ENCODE measurements at places on chromosomes 2 and 18.

GRCh38 chr18:22448238-22448637 lies 30.5 kb upstream of the CTAGE1 start:
- DNase-seq = no peak

DNA sequence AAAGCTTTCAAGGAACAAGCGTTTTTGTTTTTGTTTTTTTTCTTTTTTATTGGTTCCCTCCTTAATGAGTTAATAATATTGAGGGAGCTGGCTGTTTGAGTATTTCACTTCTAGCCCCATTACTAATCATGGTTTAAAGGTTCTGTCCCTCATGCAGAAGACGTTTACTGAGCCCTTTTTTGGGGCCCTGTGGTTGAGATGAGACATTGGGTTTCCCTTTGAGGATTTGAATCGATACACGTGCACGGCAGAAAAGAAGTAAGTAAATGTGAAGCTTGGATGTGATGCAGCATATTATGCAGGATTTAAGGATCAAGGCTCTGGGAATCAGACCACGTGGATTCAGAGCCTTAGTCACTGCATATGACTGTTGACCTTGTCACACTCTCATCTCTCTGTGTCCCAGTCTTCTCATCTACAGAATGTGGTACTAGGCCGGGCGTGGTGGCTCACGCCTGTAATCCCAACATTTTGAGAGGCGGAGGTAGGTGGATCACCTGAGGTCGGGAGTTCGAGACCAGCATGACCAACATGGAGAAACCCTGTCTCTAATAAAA lies 1.0 kb upstream of the CHST10 start:
- DNase-seq = no peak

- no peak for DNase-seq
Measured at GRCh38 chr2:188292348-188293239, 920 bp downstream of the GULP1 start.

DNA sequence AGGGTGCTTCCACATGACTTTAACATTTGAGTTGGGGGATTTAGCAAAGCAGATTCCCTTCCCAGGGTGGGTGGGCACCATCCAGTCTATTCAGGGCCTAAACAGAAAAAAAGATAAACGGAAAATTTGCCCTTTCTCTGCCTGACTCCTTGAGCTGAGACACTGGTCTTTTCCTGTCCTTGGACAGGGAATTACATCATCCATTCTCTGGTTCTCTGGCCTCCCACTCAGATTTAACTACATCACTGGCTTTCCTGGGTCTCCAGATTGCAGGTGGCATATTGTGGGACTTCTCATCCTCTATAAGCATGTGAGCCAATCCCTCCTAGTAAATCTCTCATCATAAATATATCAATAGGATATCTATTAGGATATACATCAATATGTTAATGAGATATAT lies 25.8 kb downstream of the CAPN13 start:
- DNase-seq = no peak

- DNase-seq = no peak
Measured at GRCh38 chr18:5250603-5251002, 44.9 kb downstream of the ZBTB14 start.

DNA sequence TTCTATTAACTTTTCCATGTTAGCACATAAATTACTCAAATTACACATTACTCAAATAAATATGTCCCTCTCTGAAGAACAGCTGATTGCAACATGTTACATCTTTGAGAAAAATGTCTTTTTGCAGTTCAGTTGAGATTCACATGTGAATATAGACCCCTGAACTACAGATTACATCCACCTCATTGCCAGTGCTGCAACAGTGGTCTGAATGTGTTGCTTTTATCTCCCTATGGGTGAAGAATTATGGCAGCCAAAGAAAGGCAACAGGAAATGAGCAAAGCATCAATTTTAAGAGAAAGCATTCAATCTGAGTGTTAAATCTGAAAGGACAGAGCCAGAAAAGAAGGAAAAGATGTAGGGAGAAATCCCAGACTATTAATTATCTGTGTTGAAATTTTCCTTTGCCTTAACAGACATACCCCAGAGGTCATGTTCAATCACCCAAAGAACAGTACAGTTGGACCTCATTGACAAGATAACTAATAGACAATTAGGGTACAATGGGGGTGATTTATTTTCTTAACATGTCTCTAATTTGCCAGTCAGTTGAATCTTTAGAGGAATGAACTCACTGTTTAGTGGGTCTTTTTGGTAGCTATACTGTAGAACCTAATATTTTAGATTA lies 620.2 kb downstream of the CPS1 start:
- no peak for DNase-seq

GRCh38 chr18:21439431-21439846 lies 161.1 kb downstream of the ESCO1 start:
- no peak for DNase-seq

DNA sequence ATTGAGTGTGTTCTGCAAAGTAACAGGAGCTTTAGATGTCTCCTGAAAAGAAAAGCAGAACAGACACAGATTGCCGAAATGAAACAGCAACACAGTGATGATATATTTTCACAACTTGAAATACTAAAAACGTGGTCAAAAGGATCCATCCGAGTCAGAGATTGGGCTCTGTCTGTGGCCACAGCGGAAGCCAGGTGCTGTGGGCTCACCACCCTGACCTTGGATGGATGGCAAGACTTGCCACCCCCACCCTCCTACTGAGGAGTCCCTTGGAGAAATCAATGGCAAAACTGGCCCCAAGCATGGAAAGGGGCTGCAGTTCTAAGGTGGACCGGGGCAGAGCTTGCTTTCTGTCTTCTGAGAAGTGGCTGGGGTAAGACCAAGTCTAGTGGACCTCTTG lies 31.4 kb upstream of the ACKR3 start:
- no peak for DNase-seq

DNA sequence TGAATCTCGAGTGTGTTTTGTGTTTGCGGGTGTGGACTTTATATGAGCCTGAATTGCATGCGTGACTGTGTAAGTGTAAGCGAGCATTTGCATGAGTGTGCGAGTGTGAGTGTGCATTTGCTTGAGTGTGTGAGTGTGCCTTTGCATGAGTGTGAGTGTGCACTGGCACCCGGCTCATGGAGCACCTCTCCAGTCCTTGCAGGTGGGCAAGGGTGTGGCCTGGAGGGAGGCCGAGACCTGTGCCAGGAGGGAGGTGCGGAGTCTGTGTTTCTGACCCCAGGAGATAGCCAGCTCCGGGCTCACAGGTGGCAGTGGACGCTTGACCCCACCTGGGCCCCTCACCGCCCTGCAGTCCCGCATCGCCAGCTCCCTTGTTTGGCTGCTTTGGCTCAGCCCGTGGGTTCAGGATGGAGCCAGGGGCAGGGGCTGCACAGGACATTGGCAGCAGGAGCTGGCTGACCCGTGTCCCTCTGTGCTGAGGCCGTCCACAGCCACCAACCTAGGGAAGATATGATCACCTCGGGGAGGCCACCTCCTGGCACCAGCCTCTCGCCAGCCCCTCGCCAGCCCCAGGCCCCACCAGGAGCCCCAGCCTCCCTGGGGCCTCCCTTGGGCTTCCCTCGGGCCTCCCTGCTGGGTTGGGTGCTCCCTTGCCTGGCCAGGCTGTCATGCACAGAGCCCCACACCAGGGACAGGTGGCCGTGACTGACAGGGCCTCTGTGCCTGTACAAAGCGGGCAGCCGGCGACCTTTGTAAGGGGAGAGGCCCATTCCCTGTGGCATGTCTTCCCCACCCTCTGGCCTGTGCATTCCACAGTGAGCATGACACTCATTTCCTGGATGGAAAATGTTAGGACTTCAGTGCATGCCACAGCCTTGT lies 81.6 kb downstream of the PTGR3 start:
- no peak for DNase-seq

DNA sequence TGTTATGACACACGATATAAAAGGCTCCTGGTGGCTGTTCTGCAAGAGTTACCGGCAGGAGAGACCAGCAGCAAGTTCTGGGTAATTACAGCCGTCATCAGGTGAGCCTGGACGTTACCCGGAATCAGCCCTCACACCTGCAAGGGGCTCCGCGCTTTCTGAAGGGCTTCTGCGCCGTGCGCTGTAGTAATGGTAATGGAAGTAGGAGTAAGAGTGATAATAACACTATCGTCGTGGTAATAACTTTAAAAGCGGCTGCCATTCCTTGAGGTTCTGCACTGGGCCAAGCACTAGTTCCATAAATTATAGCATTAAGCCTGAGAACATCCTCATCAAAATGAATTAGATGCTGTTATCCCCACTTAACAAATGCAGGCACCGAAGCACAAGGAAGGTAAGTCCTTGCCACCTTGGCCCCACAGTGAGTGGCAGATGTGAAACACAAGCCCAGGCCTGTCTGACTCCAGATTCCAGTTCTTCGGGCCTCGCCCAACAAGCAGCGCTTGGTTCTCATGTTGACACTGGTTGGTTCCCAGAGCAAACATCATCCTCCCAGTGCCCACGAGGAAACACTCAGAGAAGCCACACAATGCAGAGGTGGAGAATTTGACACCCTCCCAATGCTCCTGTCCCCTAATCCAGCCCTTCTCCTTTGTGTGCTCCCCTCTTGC lies 205.2 kb downstream of the EIPR1 start:
- DNase-seq = no peak

DNA sequence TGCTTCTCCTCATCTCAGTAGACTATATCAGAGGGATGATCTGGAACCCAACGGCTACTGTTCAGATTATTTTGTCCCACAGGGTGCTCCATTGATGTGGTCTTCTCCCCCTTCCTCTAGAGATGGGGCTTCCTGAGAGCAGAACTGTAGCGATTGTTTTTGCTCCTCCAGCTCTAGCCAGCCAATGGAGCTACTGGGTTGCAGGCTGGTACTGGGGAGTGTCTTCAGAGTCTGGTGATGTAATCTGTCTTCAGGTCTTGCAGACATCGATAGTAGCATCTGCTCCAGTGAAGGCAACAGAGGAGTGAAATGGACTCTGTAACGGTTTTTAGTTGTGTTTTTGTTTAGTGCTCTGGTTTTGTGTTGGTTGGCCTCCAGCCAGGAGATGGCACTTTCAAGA lies 621.9 kb downstream of the RNF144A start:
- DNase-seq = no peak

DNA sequence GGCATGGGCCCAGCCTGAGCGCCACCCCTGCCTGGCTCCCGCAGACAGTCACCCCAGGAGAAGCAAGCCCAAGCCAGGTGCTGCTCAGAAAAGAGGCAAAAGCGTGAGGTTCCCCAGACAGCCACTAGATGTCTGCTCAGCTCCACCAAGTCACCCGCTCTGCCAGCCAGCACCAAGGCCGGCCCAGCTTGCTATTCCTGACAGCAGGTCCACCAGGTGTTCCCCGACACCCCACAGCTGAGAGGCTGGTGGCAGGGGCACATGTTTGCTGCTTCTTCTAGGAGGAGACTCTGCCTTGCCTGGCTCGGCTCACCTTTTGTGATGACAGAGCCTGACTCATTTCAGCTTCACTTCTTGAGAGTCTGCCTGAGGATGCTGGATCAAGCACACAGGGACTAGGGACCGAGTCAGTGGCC lies 206.7 kb downstream of the MGAT5 start:
- peak; percentile 55 for DNase-seq

DNA sequence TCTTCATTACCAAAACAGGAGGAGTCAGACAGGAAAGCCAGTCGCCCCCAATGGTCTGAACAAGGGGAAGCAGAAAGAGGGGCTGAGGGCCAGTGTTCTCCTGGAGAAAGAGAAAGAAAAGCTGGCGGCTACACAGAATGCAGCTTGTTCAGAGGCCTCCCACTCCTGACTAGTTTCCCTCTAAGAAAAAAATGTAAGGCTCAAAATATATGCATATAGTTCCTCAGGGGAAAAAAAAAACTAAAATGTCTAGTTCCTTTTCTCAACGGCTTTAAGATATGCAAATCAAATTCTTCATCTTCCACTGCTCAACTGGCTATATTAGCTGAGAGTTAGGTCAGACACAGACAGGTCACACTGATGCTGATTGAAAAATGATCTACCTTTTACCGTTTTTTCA lies 18.6 kb downstream of the MBOAT2 start:
- DNase-seq = no peak

- no peak for DNase-seq
Measured at GRCh38 chr2:189505492-189505891, 64.2 kb downstream of the WDR75 start.

DNA sequence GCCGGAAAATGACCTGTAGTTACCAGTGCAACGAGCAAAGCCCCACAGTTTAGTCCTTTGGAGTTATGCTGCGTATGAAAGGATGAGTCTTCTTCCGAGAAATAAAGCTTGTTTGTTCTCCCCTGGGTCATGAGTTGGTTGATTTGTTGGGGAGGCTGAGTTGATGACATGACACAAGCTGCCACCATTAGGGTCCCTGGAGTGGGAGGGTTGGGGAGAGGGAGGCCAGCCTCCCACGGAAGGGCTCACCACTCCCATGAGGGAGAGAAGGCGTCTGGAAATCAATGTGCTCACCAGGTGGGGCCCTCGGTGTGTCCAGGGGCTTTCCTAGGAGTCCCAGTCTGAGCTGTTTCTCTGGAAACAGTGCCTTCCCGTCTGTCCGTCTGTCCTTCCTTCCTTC lies 7.4 kb upstream of the DGKD start:
- DNase-seq = no peak

DNA sequence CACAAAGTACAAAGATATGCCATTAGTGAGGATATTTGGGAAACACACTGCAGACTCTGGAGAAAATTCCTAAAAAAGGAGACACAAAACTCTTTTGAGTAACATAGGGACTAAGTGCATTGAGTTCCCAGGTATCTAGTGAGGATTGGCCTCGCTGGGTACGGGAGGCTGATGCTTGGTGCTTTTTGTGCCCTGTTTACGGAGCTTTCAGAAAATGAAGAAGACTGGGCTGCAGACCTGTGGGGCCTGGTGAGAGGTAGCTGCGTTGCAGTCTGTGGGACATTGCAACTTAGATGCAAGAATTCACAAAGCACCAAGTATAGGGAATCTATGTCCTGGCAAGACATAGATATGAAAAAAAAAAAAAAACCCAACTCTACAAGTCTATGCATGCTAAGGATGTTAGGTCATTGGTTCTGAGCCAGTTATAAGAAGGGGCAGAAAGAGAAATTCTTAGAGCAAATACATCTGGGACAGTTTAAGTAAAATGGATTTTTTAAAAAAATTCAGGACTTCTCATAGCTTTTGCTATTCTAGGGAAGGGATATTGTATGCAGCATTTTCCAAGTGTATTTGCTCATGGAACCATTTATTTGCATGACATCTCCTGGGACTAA lies 156.0 kb downstream of the SLC4A3 start:
- no peak for DNase-seq

DNA sequence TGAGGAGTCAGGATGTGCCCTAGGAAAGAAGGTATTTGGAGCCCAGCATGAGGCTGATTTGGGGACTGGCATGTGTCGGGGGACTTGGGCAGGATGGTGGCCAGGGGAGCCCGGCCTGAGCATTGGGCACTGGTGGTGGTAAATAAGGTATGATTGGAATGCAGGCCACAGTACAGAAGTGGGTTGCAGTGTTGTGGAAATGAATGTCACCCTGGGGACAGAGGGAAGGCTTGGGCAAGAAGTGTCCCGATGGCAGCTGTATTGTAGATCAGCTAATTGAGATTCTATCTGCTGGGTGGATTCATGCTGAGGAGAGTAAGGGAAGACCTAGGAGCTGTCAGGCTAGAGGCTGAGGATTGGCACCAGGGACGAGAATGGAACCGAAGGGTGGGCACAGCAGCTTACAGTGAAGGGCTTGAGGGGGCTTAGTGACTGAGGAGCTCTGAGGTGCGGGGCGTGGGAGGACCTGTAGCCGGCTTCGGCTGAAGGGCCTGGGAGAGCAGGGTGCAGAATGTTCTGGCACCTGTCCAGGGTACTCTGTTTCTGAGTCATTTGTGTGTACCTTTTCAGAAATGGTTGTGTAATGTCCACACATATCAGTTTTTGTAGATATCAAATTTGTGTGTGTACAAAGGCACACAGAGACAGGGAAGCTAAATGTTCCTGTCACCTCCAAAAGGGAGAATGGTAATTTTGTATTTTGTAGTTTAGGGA lies 170.2 kb downstream of the PRKCE start:
- DNase-seq = no peak
